Right ventricle myocardium inferior (tissue), 1 donor: ENCODE measurements at places on chromosomes 13 and 19. TPM values are rescaled to one million over a fixed set of nuclear protein-coding genes. Genes with fewer than 3 reads are reported as not detected.

GRCh38 chr19:45324349-45324907, 1.8 kb upstream of the CKM start:
- peak; percentile 33 for DNase-seq

- no peak for DNase-seq
Observed at GRCh38 chr19:45509692-45510015, 2.4 kb downstream of the VASP start.

- no peak for DNase-seq
Observed at GRCh38 chr13:40076765-40077362, 421.4 kb downstream of the COG6 start.

DNA sequence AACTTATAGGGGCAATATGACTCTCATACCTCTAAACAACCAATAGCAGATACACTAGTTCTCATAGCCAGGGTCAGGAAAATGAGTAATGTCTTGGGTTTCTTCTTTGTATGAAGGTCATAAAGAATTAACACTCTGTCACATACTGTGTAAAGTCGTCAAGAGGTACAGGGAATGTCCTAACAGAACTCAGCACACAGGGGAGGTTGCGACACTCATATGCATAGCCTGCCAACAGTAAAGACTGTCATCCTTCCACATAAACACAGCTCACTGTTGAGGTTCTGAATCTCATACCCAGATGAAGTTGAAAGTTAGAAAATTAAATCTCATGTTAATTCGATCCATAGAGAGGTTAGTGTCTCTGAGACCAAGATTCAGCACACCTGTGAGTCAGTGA, 34.2 kb upstream of the ZNF254 start:
- no peak for DNase-seq

IL11 gene
- not detected for total RNA-seq

GIPC3 gene
- total RNA-seq: 2.7 TPM

WDFY2 gene
- total RNA-seq: 4.7 TPM

LNX2 gene
- total RNA-seq: 11.4 TPM
